ENCODE measurements at places on chromosomes 3 and 15.

- DNase-seq = no peak
Observed at GRCh38 chr3:134302674-134303073, 52.0 kb upstream of the RYK start.

DNA sequence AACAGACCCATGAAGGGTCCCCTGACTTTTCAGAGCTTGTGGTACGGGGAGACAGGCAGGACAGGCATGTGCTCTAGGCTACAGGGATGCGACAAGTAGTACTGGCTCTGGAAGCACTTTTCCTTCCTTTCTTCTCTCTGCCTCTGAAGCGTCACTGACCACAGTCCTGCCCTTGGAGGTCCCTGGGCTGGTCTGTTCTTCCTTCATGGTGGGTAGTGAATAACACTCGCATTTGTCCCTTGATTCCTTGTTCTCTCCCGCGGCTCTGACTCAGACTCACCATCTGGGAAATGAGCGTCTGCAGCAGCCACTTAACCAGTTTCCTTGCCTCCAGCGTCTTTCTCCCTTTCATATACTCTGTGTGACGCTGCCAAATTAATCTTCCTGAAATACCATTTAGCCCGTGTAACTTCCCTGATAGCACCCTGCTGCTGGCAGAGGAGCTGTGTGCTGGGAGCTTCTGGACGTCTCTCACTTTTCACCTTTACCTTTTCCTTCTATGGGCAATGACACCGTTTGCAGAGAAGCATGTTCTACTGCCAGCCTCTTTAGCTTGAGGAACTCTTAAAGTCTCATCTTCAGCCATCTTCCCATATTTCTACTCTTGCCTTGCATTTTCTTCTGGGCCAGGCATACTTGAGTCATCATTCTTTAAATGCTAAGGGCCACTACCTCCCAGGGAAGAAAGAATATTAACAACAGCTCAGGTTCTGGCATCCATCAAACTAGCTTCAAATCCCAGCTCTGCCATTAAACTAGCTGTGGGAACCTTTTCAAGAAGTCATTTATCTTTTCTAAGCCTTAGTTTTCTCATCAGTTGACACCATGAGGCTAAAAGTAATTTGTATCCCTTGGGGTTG is 33.6 kb downstream of the TMEM45A start:
- DNase-seq = no peak

DNA sequence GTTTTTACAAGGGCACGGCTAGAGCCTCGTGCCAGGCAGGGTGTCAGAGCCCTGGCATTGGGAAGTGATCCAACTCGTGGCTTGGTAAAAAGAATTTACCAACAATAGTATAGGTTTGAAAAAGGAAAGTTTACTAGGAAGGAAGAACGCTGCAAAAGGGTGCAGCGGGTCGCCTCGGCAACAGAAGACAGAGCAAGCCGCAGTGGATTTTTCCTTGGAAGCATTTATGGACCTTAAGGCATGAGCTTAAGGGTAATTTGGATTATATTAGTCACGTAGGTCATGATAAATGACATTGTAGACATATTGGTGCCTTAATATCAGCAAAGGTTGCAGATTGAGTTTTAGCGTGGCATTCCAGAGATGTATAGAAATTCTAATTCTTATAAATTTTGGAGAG is 163.4 kb upstream of the PPP2R3A start:
- no peak for DNase-seq

DNA sequence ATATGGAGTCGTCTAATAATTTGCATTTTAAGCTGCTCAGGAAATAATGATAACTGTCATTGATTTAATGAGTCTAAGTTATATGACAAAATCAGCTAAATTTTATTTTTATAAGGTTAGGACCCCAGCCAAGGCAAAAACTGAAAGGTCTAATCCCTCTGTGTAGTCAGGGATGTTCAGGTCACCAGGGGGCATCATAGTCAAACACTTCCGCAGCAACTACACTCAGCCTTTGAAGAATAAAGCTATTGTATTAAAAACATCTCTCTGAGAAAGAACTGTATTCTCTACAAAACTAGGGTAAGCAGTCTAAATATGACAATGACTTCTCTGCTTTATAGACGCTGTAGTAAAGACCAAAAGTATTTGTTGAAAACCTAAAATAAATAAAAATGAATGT is 15.0 kb downstream of the INTS14 start:
- DNase-seq = peak; percentile 81

DNA sequence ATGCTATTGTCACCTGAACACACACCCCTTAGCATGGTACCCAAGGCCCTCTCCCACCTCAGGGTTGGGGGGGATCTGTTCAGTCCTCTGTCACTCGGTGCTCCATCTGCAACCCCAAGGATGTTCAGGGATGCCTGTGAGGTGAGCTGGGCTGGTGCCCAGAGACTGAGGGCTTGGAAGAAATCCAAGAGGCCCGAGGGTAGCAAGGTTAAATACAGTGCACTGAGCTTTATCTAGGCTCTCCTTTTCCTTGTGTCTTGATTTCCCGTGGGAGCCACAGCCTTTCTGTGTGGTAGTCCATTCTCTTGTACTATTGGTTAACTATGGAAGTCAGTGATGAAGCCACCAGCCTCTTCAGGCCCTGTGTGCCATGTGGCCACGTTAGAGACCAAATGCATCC is 18.7 kb upstream of the WNT5A start:
- no peak for DNase-seq

DNA sequence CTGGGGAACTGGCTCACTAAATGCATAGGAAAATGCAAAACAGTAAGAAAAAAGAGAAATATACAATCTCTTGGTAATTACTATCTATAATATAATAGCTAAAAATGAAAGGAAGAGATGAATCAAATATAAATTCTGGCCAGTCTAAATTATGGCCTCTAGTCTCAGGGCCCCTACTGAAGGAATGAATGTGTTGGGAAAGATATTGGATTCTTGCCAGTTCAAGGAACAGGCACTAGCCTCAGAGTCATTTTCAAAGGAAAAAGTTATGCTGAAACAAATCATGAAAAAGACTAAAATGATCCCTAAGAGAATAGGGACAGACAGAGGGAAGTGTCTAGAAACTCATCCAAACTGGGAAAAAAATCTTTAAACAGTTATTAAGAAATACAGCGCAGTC is 62.4 kb downstream of the C3orf80 start:
- DNase-seq = no peak

- no peak for DNase-seq
Observed at GRCh38 chr3:153003441-153003840, 158.6 kb upstream of the RAP2B start.

- DNase-seq = no peak
Observed at GRCh38 chr15:62147551-62147950, 17.5 kb downstream of the C2CD4B start.

DNA sequence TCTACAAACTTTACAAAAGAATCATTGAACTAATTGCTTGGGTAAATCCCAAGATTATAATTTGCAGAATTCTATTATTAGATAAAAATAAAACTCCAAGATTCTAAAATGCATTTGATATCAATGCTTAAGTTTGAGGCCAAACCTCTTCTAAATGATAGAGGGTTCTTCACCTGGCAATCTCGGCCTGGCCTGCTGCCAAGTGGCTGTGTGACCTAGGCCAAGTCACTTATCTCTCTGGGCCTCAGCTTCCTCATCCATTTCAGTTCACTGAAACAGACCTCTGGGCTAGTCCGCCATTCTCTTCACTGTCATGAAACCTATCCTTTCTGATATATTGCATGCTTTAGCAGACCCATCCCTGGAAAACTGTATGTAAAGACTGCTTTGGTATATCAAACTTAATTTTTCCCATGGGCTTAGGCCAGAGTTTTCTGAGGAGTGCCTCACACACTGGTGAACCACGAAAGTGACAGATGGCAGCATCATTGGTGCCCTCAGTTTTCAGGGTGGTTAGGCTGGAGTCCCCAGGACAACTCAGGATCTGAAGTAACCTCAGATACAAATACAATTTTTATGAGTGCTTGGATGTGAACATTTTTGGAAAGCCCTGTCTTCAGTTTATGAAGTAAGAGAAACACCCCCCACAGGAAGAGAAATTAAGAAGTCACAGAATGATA is 21.8 kb downstream of the NUDT16 start:
- DNase-seq = no peak

DNA sequence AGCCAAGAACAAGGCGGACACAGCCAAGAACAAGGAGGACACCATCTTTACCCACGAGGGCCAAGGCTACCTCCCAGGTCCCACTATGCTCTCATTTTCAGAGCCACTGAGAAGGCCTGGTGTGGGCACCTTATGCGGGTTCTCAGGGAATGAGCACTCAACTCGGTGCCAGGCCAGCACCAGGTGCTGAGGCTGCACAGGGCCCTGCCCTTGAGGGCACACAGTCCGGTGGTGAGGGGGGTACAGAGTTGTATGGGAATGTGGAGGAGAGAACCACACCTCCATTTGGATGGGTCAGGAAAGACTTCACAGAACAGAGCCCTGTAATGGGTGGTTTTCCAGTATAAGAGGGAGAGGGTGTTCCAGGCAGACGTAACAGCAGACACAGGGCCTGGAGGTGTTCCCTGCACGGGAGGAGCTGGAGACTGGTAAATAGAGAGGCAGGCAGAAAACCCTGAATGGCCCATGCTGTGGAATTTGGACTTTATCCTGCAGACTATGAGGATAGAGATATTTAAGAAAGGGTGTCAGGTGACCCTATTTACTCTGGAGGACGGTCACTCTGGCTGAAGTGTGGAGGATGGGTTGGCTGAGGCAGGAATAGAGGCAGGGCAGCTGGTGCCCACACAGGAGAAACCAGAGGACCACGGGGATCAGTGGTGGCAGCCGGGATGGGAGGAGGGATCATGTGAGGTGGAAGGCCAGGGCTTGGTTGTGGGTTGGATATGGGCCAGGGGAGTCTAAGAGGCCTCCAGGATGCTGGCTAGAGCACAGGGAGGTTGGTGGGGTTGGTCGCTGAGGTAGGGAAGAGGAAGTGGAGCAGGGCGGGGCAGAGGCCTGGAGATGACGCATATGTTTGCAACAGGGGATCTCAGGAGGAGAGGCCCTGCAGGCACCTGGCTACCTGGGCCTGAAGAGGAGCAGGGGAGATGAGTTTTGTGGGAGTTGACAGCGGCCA is 34.6 kb downstream of the CRABP1 start:
- DNase-seq = no peak

DNA sequence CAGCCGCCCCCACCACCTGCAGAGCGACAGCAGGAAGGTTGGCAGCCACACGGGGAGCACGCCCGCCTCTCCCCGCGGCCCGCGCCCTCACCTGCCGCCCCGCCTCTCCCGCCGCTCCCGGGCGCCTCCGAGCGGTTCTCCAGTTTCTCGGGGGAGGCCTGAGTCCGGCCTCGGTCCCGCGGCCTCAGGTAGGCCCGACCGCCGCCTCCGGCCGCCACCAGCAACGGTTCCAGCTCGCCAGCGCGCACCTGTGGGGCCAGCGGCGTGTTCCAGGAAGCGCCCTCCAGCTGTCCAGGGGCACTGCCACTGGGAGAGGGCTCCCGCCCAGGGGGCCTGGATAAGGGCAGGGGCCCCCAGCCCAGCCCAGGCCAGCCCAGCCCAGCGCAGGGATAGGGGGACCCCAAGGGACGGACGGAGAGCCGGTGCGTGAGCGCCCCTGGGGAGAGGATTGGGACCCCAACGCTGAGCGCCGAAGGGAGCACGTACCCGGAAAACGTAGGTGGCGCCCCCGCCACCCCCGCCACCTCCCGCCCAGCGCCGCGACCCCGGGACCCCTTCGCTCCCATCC is 2.2 kb downstream of the LTK start:
- DNase-seq = no peak

DNA sequence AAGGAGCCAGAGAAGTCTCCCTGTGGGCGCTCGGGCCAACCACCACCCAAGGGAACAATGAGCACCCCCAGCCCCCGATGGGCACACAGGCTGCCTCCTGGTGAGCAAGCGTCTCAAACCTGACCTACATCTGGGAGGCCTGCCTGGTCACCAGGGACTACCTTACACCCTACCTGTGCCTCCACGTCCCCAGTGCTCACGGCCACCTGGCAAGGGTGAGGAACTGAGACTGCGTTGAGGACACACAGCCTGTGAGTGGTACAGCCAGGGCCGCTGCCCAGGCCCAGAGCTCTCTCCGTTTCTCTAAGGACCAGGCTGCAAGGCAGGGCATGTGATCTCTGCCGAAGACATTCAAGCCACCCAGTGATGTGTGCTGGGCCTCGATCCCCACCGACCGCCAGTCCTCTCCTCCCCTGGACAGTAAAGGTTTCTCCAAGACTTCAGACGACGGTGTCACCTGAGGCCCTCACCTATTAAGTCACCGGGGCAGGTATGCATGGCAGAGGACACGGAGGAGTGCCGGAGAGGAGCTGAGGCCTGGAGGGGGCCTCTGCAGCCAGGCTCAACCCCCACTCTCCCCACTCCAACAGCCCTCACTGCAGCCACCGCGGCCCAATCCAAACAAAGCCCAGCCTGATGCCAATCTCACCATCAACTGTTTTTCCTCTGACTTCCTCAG is 2.8 kb downstream of the GOLGA8A start:
- DNase-seq = no peak

GRCh38 chr3:151351648-151352047 is 22.3 kb upstream of the P2RY13 start:
- no peak for DNase-seq

DNA sequence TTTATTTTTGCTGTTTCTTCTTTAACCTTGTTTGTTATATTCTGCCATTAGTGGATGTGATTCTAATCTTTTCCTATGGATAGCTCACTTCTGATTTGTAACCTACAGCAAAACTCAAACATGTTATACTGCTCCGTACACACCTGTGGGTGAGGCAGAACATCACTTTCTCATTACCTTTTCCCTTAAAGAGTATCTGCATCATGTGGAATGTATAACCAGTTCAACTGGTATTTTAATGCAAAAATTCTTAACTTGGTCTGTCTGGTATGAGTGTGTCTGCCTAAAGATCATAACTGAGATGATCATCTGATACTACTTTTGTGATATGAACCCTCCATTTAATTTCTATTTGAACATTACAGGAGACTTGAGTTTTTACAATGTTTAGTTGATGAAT is 13.0 kb upstream of the UPK1B start:
- no peak for DNase-seq

DNA sequence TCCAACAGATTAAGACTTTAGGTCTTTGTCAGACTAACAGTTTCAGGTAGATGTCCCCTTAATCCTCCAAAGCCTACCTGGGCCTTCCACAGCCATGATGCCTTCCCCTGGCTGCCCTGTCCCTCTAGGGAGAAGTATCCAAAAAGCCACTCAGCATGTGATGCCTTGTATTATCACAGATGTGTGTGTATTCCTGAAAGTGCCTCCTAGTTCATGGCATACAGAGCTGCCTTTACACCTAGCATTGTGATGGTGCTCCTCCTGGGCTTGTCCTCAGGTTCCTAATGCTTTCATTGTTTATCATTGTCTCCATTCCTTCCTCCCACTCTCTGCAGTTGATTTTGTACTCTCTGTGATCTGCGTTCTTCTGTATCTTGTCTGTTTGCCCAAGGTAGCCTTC is 43.6 kb downstream of the CMSS1 start:
- DNase-seq = no peak

- no peak for DNase-seq
Observed at GRCh38 chr15:80736560-80736959, 41.5 kb downstream of the ABHD17C start.

Measured in hippocampal formation (tissue), 2 donors.